ENCODE measurements at places on chromosomes 7 and 10. TPM values are rescaled to one million over a fixed set of nuclear protein-coding genes. Genes with fewer than 3 reads are reported as not detected.

The METTL27 gene
- total RNA-seq, result 0.39 TPM

The LARP4B gene
- 24.2 TPM for total RNA-seq

The STEAP4 gene
- 9.6 TPM for total RNA-seq

The EXOSC1 gene
- 16.0 TPM for total RNA-seq

The C10orf62 gene
- 0.67 TPM for total RNA-seq

The CLDN4 gene
- 0.41 TPM for total RNA-seq

The HMX2 gene
- not detected for total RNA-seq

The CNNM1 gene
- total RNA-seq, result 0.79 TPM

DNA sequence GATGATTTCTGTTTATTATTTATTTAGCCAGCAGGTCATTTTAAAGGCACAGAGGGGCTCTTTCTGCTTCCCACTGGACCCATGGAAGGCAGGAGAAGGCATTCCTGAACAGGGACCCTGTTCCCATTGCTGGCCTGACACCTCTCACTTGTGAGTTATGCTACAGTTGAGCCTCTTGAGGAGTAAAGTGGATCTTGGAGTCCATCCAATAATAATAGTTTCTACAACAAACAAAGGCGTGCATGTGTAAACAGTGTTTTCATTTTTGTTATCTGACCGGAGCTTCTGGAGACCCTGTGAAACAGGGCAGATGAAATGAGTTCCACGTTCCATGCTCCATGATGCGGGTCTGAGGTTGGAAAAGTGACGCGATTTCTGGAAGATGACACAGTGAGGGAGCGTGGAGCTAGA lies 127.3 kb upstream of the HABP2 start:
- H3K4me3 ChIP-seq, result no peak overlapping the region
- H3K27me3 ChIP-seq, result no peaks in the 10 kb centered on the region
- no peaks in the 10 kb centered on the region for H3K36me3 ChIP-seq
- H3K4me1 ChIP-seq, result no peaks in the 10 kb centered on the region
- no peak for DNase-seq

DNA sequence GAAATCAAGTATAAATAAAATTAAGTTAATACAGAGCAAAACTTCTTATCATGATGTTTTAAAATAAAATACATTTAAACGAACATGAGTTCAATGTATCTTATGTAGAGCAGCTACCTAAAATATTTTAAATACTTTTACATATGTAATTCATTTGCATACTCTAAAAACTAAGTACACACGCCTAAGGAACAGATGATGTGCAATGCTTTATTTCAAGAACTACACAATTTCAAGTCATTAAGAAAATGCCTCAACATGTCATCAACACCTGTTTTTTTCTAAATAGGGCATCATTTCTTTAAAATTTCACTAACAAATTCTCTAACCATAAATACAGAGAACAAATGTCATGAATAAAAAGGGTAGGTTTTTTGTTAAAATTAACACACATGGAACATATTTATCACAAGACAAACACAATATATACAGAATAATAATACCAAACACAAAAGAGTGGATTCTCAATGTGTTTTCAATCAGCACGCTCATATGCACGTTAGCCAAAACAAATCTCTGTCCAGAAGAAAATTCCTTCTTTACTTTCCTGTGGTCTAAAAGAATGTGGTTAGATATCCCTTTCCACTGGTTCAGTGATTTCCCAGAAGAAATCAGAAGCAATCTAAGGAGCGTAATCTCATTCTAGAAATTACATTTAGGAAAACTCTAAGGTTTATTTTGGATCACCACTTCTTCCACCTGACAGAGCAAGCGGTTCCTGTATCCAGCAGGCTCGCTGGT lies 73.0 kb upstream of the PFKP start:
- H3K27me3 ChIP-seq, result no peaks in the 10 kb centered on the region
- no peaks in the 10 kb centered on the region for H3K4me1 ChIP-seq
- no peaks in the 10 kb centered on the region for H3K36me3 ChIP-seq
- H3K27ac ChIP-seq, result no peak overlapping the region

- no peak overlapping the region for H3K27ac ChIP-seq
- no peaks in the 10 kb centered on the region for H3K36me3 ChIP-seq
- no peak for DNase-seq
- H3K4me3 ChIP-seq, result no peak overlapping the region
Observed at GRCh38 chr7:27157702-27158431, 1.4 kb upstream of the HOXA7 start.

GRCh38 chr7:18680576-18680975 lies 185.0 kb downstream of the HDAC9 start:
- H3K4me1 ChIP-seq, result no peaks in the 10 kb centered on the region
- no peaks in the 10 kb centered on the region for H3K27me3 ChIP-seq
- H3K4me3 ChIP-seq, result no peak overlapping the region
- DNase-seq, result no peak
- no peak overlapping the region for H3K27ac ChIP-seq
- H3K36me3 ChIP-seq, result no peaks in the 10 kb centered on the region

- H3K4me3 ChIP-seq, result no peak overlapping the region
- no peaks in the 10 kb centered on the region for H3K27me3 ChIP-seq
- H3K27ac ChIP-seq, result no peak overlapping the region
- DNase-seq, result peak; percentile 75
Observed at GRCh38 chr10:110840225-110840922, 31.4 kb upstream of the PDCD4 start.

DNA sequence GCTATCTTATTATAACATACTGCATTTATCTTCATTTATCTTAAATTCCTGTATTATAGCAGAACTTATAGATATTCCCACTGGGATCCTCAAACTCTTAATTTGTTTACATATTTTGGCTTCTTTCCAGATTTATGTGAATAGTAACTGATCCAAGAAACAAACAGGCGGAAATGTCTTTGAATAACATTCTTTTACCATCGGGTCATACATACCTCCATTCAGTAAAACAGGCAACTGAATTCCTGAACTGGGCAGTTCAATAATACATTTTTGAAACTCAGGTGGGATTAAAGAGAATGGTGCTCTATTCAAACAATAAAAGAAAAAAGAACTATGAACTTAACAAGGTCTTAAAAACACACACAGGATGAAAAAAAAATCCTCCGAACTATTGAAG lies 337.4 kb downstream of the CRPPA start:
- no peaks in the 10 kb centered on the region for H3K36me3 ChIP-seq
- DNase-seq, result no peak
- H3K4me1 ChIP-seq, result no peaks in the 10 kb centered on the region
- H3K4me3 ChIP-seq, result no peak overlapping the region
- no peak overlapping the region for H3K27ac ChIP-seq

DNA sequence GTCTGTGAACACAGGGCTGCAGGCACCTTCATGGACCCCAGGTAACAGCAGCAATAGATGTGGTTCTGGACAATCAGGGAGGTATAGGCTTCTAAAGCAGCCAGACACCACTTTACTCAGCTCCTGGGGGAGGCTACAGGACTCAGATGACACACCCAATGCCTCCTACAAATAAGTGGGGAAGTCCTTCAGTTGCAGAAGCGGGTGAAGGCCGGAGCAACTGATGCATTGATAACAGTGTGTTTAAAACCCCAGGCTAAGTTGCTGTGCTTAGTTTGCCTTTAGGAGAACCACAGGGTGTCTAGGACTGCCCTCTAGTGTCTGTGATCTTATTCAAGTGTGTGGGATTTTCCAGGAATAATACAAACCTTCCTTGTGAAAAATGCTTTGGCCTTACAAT lies 5.9 kb upstream of the ITGA8 start:
- no peaks in the 10 kb centered on the region for H3K27me3 ChIP-seq
- H3K27ac ChIP-seq, result no peak overlapping the region
- DNase-seq, result no peak

DNA sequence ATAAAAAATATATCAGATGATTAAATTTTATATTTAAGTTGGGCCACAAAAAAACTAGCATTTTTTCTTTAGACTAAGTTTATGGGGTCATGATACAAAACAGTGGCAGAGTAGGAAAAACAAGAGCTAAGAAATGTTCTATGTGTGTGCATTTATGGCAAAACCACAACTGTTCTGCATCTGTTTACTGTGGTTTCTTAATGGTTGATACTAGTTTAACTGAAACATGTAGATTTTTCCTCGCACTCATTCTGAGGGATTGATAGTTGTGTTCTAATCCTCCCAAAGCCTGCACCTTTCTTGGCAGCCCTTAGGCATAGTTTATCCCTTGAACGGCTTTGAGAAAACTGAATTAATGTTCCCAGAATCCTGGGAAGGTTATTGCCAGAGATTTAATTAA lies 66.6 kb upstream of the PHYHIPL start:
- no peaks in the 10 kb centered on the region for H3K36me3 ChIP-seq
- H3K4me3 ChIP-seq, result no peak overlapping the region
- no peaks in the 10 kb centered on the region for H3K4me1 ChIP-seq
- H3K27ac ChIP-seq, result no peak overlapping the region

DNA sequence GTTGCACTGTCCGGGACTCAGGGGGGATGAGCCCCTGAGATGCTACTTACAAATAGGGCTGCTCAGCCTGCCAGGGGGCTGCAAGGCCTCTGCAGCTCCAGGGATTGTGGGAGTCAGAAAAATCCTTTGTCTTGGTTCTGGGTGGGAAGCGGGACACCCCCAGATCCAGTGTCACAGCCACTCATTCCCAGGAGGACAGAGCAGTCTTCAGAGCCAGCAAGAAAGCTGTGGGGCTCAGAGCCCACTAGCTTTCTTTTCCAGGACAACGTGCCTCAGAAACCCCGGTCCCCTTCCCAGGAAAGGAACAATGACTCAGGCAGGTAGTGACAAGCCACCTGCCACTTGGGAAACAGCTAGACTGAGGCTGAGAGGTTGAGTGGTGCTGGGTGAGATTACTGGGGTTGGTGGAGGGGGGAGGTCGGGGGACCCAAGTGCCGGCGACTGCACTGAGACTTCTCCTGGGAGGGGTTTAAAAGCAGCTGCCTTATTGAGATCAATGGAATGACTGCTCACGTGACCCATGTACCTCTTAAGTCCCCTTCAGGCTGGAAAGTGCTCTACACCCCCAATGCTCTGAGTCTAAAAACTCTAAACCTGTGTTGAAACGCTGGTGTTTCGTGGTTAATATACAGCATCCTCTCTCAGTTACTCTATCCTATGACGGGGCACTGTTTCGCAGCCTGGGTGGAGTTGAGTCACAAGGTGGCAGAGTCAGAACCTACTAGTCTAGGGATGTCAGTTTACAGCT lies 123.6 kb downstream of the UBE2H start:
- H3K4me3 ChIP-seq, result no peak overlapping the region

- no peaks in the 10 kb centered on the region for H3K27me3 ChIP-seq
- no peak for DNase-seq
- H3K36me3 ChIP-seq, result no peaks in the 10 kb centered on the region
- no peaks in the 10 kb centered on the region for H3K4me1 ChIP-seq
- no peak overlapping the region for H3K27ac ChIP-seq
Observed at GRCh38 chr10:56745490-56745889, 384.4 kb upstream of the ZWINT start.

GRCh38 chr7:50037086-50037485 lies 56.0 kb downstream of the ZPBP start:
- H3K36me3 ChIP-seq, result no peaks in the 10 kb centered on the region
- no peaks in the 10 kb centered on the region for H3K27me3 ChIP-seq
- DNase-seq, result no peak

GRCh38 chr10:47112612-47113011 lies 187.4 kb upstream of the GDF10 start:
- H3K4me3 ChIP-seq, result no peak overlapping the region
- no peaks in the 10 kb centered on the region for H3K4me1 ChIP-seq
- no peak overlapping the region for H3K27ac ChIP-seq
- DNase-seq, result no peak
- H3K36me3 ChIP-seq, result no peaks in the 10 kb centered on the region

DNA sequence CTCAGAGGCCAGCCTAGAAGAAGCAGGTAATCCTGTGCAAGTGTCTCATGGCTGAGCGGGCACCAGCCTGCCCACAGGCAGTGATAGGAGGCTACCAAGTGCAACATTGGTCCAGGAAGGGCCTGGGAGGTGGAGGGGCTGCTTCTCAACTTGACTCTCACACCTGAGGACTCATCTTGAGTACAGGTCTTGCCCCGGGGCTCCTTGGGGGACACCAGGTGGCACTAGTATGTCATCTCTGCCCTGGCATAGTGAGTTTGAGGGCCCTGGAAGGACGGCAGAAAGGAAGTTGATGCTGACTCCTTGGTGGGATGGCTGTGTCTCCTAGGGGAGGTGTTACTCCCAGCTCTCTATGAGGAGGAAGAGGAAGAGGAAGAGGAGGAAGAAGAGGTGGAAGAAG lies 2.3 kb downstream of the CCDC136 start:
- H3K4me1 ChIP-seq, result no peaks in the 10 kb centered on the region
- no peaks in the 10 kb centered on the region for H3K36me3 ChIP-seq
- DNase-seq, result no peak

GRCh38 chr7:7698930-7699329 lies 19.5 kb downstream of the RPA3 start:
- DNase-seq, result no peak
- peak overlapping the region; percentile 17 for H3K27ac ChIP-seq
- no peak overlapping the region for H3K4me3 ChIP-seq
- H3K4me1 ChIP-seq, result peaks cover 49% of the 10 kb centered on the region
- no peaks in the 10 kb centered on the region for H3K27me3 ChIP-seq

- H3K4me3 ChIP-seq, result no peak overlapping the region
- no peaks in the 10 kb centered on the region for H3K4me1 ChIP-seq
- no peak overlapping the region for H3K27ac ChIP-seq
Observed at GRCh38 chr7:148204639-148205304, 385.8 kb upstream of the C7orf33 start.

DNA sequence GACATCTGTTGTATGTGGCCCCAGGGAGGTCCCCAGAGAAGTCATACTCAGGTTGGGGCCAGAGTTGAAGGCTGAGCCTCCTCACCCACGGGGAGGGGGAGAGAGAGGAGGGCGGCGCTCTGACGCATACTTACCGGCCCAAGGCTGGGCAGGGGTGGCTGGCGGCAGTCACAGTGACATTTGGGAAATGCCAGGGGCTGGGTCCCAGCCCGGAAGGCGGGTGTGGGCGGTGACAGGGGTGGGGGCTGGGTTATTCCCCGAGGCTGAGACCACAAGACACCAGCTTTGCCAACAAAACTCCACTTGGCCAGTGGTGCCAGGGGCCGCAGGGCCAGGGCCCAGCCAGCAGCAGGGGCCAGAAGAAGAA lies 41.1 kb downstream of the RASGEF1A start:
- no peaks in the 10 kb centered on the region for H3K4me1 ChIP-seq
- H3K36me3 ChIP-seq, result no peaks in the 10 kb centered on the region
- no peak overlapping the region for H3K4me3 ChIP-seq
- H3K27me3 ChIP-seq, result peaks cover 4% of the 10 kb centered on the region
- DNase-seq, result peak; percentile 42
